Dermis microvascular lymphatic vessel endothelial cell (primary cell): ENCODE measurements at places on chromosomes 1 and 21.

DNA sequence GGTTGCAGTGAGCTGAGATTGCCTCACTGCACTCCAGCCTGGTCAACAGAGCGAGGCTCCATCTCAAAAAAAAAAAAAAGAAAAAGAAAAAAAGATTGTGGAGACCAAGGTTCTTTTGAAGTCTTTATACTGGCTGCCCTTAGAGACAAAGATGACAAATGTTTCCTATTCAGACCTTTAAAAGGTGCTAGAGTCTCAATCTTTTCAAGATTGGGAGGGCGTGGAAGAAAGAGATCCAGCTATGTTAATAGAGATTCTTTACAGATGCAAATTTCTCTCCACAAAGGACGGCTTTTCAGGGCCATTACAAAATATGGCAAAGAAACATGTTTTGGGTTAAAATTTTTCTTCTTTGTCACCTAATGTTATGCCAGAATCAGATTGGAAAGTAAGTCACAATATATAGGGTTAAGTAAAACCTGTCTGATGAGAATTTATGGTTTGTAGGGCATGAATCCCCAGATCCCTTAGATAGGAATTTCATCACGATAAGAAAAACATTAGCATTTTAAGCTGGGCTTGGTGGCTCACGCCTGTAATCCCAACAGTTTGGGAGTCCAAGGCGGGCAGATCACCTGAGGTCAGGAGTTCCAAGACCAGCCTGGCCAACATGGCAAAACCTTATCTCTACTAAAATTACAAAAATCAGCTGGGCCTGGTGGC is 13.0 kb upstream of the MORC3 start:
- no peak for DNase-seq

DNA sequence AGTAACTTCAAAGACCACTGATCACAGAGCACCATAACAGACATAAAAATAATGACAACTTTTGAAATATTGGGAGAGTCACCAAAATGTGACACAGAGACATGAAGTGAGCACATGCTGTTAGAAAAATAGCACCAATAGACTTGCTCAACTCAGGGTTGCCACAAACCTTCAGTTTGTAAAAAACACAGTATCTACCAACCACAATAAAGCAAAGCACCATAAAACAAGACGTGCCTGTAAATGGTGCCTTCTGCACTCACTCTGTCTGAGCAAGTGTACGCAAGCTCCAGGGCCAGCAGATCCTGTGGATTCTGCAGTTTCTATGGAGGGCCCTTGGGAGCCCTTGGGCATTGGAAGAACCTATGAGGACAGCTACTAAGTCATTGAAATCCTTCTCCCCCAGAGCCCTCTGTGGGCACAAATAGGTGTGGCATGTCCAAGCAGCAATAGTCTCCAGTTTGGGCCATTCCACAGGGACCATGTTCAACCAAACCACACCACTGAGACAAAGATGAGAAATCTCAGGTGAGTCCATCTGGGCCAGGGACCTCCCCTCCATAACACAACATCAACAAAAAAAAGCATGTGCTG is 116.9 kb upstream of the RAB4A start:
- no peak for DNase-seq

GRCh38 chr1:51726051-51726450 is 109.2 kb downstream of the OSBPL9 start:
- DNase-seq, result no peak

DNA sequence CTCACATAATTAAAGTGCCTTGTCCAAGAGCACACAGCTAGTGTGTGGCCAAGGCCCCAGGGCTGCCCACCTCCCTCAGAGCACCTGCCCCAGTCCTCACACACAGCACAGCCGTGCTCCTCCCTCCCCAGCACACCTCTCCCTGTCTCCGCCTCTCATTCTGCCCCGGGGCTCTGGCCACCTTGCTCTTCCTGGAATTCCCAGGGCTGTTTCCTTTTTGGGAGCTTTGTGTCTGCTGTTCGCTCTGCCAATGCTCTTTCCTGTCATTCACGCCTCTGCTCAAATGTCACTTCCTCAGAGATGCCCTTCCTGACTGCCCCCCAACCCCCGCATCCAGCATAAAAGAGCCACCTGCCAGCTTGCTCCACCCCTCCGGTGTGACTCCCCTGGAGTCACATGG is 13.3 kb downstream of the SLC6A17 start:
- DNase-seq, result peak; percentile 82
